ENCODE measurements at places on chromosomes 1 and 21. TPM values are rescaled to one million over a fixed set of nuclear protein-coding genes. Genes with fewer than 3 reads are reported as not detected.

FCRLB gene
- 3.0 TPM for total RNA-seq

GMEB1 gene
- total RNA-seq: 5.8 TPM

ANKRD34A gene
- total RNA-seq: 0.99 TPM

DCST1 gene
- not detected for total RNA-seq

BTBD8 gene
- 14.0 TPM for total RNA-seq

CNN3 gene
- 318 TPM for total RNA-seq

LIPI gene
- total RNA-seq: not detected

MNDA gene
- total RNA-seq: not detected

ALPL gene
- 1.1 TPM for total RNA-seq

RNU1-1 gene
- 2,882 TPM for total RNA-seq

UQCRHL gene
- total RNA-seq: 1.9 TPM

PRR9 gene
- total RNA-seq: not detected

SPRR2B gene
- not detected for total RNA-seq

GRCh38 chr1:234218078-234218477 is 155.2 kb upstream of the COA6 start:
- DNase-seq: no peak

GRCh38 chr21:30714456-30714855 is 4.1 kb downstream of the KRTAP21-3 start:
- DNase-seq: no peak

DNA sequence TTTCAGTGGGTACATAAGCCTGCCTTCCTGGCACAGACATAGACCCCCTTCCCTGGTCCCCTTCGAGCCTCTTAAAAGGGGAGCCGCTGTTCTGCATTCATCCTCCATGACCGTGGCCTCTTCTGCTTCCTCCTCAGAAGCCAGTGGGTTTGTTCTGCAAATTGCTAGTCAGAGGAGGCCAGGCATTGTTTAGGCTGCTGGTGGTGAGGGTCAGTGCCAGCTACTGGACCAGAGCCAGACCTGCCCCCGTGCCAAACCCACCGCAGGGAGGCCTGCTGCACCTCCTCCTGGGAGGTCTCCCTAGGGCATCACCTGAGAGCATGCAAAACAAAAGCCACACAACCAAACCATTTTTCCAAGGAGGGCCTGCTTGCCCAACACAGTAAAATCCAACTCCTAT is 178.4 kb downstream of the MIS18A start:
- no peak for DNase-seq

DNA sequence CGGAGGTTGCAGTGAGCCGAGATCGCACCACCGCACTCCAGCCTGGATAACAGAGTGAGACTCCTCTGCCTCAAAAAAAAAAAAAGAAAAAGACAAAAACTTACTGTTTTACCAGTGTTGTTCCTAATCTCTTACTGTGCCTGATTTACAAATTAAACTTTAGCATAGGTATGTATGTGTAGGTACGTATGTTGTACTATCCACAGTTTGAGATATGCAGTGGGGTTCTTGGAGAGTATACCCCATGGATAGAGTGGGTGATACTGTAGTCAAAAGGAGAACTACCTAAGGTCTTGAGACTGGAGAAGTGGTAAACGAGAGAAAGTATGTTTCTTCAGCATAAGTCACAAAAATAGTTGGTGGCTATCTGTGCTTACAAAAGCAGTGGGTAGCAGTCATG is 38.6 kb downstream of the RNF11 start:
- DNase-seq: no peak

- DNase-seq: no peak
Observed at GRCh38 chr1:5651964-5652821, 340.0 kb downstream of the NPHP4 start.

- peak; percentile 54 for DNase-seq
Observed at GRCh38 chr1:243473227-243474135, 217.6 kb downstream of the SDCCAG8 start.

DNA sequence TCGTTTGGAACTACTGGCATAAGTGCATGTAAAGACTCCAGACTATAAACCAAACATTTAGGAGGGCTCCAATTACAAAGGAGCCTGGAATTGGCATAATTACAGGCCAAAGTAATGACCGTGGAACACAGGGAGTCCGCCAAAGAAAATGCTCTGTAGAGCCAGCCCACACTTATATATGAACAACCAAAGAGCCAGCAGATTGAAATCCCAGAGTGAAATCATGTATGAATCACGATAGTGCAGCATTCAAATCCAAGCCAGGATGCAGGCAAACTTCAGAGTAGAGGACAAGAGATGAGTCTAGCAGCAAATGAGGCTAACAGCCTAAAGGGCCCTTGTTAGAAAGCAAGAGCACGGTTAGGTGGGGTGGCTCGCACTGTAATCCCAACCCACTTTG is 13.1 kb downstream of the VPS26C start:
- peak; percentile 66 for DNase-seq

GRCh38 chr1:69139007-69139406 is 428.7 kb upstream of the LRRC7 start:
- peak; percentile 2 for DNase-seq

DNA sequence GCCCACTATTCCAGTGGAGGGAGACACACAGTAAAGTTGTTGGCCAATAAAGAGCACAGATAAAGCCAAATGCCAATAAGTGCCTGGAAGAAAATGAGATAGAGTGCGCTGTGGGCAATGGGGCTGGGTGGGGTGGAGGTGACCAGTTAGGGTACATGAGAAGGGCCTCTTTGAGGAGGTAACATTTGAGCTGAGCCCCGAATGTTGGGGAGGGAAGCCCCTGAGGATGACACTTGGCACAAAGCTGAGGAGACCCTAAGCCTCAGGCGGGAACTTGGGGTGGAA is 979 bp downstream of the S100A9 start:
- DNase-seq: no peak

- peak; percentile 92 for DNase-seq
Observed at GRCh38 chr1:115545791-115546733, 95.7 kb upstream of the VANGL1 start.

GRCh38 chr1:36947384-36947783 is 86.9 kb downstream of the GRIK3 start:
- DNase-seq: no peak

GRCh38 chr1:98404866-98405265 is 256.7 kb upstream of the SNX7 start:
- no peak for DNase-seq

DNA sequence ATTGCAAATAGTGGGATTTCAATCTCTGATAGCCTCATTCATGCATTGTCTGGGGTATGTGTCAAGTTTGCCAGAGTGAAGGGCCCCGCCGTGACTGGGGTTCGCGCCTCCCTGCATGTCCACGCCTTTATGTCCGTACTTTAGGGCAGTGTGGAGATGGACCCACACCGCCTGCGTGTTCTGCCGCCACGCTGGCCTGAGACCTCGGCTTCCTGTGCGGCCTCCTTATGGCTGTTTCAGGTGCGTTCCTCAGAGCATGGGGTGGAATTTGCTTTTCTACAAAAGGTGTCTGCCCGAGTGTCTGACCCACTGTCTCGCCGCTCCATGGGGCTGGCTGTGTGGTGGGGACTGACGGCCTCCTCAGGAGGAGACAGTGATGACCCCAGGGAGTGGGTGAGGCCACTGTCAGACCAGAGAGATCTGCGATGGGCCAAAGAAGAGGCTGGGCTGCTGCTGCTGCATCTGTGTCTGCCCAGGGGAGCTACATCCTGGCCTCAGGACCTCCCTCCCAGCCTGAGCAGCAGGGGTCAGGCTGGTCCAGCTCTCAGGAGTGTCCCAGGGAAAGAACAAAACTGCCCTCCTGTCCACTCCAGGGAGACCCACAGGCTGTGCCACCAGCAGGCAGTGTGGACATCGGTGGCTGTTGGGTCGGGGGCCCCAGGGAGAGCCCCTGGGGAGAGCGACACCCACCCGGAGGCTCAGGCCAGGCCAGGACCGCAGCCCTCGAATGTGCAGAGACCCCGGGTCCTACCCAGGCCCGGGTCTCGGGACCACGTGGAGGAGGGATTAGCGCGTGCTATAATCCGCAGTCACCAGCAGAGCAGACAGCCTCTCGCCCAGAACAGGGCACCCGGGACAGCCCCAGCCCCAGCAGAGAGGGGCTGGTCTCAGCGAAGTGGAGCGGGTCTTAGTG is 9.8 kb upstream of the SLC19A1 start:
- DNase-seq: no peak

DNA sequence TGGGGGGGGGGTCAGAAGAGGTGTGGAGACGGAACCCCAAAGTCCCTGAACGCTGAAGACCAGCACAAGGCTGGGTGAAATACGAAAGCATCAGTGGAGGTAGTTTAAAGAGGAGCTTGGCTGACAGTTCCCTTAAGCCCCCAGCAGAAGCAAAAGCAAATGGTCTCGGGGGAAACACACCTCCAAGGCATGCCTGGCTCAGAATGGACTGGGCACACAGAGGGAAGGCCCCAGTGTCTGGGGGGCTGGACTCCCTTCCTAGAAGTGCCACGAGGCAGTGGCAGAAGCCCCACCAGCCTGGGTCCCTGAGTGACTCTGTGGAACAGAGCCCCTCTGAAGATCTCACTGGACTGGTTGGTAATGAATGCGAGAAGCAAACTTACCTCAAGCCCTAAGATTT is 43.9 kb downstream of the UBE2G2 start:
- no peak for DNase-seq

DNA sequence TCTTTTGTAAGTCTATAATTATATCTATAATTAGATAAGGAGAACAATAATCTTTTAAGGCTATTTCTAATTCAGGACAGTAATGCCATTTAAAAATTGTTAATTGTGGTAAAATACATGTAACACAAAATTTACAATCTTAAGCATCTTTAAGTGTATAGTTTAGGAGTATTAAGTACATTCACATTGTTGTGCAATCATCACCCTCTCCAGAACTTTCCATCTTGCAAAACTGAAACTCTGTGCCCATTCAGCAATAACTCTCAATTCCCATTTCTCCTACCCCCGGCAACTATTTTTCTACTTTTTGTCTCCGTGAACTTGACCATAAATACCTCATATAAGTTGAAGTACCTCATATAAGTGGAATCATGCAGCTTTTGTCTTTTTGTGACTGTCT is 93.9 kb upstream of the KCNA3 start:
- DNase-seq: no peak

GRCh38 chr1:215497528-215497927 is 69.6 kb upstream of the KCTD3 start:
- no peak for DNase-seq

GRCh38 chr1:210532223-210532598 is 203.5 kb downstream of the HHAT start:
- no peak for DNase-seq

GRCh38 chr21:39114871-39115575 is 68.2 kb downstream of the PSMG1 start:
- peak; percentile 89 for DNase-seq

GRCh38 chr21:28445141-28445830 is 547.4 kb downstream of the LTN1 start:
- peak; percentile 87 for DNase-seq

DNA sequence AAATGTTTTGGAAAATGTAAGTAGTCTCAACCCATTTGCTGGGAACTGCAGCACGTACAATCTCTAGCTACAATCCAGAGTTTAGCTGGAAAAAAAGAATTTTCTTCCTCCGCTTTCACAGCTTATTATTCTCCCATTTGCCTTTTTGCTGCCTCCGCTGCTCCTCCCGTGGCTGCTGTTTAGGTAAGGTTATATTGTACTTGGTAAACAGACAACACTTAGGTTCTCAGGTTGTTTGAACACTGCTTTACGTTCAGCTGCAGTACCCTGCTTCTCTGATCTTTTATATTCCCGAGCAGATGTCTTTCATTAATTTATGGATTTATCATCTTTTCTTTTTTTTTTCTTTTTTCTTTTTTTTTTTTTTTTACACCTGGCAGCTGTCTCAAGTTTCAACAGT is 14.3 kb downstream of the PROX1 start:
- no peak for DNase-seq

DNA sequence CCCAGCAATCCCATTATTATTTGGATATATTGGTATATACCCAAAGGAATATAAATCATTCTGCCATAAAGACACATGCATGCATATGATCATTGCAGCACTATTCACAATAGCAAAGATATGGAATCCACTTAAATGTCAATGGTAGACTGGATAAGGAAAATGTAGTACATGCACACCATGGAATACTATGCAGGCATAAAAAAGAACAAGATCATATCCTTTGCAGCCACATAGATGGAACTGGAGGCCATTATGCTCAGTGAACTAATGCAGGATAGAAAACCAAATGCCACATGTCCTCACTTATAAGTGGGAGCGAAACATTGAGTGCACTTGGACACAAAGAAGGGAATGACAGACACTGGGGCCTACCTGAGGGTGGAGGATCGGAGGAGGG is 24.6 kb downstream of the KAZN start:
- no peak for DNase-seq

GRCh38 chr1:188489336-188490112 is 1660.8 kb downstream of the PLA2G4A start:
- DNase-seq: no peak

DNA sequence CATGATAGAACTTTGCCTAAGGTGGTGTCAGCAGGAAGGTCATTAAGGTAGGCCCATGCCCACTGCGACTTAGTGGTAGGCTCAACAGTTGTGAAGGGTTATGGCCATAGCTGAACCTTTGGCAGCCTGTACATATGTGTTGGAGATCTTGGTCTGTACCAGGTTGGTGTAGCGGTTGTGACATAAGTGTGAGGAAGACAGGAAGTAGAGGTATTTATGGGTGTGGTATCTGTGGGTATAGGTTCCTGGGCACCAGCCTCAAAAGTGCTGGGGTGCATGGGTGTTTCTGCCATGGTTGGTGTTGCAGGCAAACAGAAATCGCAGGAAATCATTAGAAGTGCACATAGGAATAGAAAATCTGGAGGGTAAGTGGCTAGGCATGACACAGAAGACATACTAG is 18.6 kb upstream of the LRIF1 start:
- DNase-seq: no peak

GRCh38 chr1:161502181-161502580 is 3.1 kb upstream of the FCGR2A start:
- no peak for DNase-seq

All from fibroblast of the aortic adventitia (primary cell).